Activated CD4-positive, alpha-beta T cell treated with anti-CD3 and anti-CD28 coated beads, Interleukin-2, amount 50 U/mL, for 4 hours (primary cell): ENCODE measurements at places on chromosomes 7 and 10.

DNA sequence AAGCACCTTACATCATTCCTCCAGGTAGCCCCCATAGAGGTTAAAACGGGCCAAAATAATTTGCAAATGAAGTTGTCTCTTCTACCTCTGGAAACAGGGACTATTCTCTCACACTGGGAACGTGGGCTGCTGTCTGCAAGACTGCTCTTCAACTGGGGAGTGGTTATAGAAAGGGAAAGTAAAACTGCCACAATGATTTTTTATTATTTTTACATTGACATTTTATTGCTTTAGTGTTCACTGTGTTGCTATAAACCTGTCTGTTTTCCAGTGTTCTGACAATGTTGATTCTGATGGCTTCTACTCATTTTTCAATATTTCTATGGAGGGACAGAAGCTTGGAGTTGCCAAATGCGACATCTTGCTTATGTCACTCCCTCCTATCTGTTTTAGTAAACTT lies 115.1 kb upstream of the ANTXRL start:
- DNase-seq: no peak

DNA sequence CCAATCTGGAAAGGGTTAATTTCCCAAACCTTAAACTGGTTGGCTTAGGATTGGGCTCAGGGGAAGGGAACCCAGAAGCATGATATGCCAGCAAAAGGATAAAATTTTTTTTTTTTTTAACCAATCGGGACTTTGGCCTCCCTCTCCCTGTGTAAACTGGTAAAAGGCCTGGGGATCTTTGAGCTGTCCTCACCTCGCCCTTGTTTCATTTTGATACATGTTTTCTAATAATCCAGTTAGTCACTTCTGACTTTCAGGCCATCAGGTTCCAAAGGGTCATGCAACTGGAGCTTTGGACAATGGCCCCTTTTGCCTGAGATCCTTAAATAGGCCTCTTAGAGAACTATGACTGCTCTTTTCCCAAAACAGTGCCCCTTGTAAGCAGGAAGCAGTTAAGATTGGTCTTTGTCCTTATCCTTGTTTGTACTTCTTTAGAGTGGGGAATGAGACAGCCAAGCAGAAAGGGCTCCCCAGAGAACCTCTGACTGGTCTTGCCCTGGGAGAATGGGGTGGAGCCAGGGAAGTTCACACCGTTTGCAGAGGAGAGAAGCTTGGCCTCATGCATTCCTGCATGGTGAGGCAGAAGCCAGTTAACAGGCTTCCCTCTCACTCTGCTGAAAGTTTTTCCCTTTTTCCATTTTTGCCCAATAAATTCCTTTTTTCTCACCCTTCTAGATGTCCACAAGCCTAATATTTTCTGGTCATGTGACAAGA lies 424.2 kb upstream of the CNTNAP2 start:
- DNase-seq: no peak

- no peak for DNase-seq
These were observed 517.5 kb downstream of the DNAJB6 start for GRCh38 chr7:157854066-157854891.

- no peak for DNase-seq
These were observed 333.7 kb downstream of the PRPF18 start for GRCh38 chr10:13920465-13920864.

- DNase-seq: no peak
These were observed 901.9 kb downstream of the LRMDA start for GRCh38 chr10:76333326-76333725.

DNA sequence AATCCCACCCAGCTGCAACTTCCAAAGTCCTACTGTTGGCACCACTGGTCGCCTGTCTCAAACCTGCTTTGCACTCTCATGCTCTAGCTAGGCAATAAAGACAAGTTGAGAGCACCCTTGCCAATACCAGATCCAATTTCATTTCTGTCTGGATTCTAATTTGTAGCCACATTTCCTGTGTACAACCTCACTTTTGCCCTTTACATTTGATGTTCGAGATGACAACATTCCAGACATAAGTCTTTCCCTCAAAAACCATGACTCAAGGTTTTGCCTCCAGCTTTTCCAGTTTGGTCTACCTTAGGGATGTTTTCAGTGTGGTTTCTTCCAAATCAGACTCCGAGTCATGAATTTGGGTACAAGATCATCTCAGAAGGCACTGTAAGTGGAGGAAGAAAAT lies 309.0 kb downstream of the GPAM start:
- DNase-seq: no peak

DNA sequence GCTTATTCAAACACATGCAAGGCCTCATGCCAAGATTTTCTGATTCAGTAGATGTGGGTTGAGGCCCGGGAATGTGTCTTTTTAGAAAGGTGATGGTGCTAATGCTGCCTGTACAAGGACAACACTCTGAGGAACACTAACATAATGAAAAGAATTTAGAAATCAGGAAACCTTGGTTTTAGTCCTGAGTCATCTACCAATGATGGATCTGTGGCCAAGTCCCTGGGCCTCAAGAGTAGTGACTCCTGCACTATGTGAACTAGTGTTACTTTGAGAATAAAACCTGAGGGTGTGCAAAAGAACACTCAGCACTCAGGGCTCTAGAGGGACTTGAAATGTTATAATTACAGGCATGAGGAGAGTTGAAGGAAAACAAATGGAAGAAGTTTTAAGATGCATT lies 741.7 kb upstream of the GALNT17 start:
- DNase-seq: no peak

DNA sequence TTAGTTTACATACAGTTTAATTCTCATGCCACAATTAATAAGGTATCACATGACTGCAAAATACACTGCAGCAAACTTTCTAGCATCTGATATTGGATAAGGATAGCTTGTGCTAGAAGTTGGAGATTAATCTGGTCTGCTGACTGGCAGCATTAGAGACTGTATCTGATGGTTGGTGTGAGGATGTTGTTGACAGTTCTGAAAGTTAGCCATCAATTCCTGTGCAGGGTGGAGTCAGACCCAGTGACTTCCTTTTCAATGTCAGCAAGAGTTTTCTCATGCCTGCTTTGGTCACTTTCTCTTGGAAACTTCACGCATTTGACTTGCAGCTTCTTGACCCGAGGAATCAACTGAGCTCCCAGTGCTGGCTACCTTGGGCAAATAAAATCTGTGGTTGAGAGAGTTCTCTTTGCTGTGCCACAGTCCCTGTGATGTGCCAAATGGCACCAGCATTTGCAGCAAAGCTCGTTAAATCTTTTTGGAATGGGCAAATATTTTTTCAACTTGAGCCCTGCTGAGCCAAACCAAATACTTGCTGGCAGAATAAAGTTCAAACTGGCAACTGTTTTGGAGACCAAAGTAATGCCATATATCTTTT lies 233.0 kb downstream of the TRIL start:
- DNase-seq: no peak

- no peak for DNase-seq
These were observed 37.2 kb downstream of the MKLN1 start for GRCh38 chr7:131364767-131365344.

- no peak for DNase-seq
These were observed 636.8 kb downstream of the PHTF2 start for GRCh38 chr7:78435355-78435754.
